NCI-H526 treated with DMSO at 0.1 percent for 48 hours (cell line): ENCODE measurements at places on chromosomes 2 and 18.

DNA sequence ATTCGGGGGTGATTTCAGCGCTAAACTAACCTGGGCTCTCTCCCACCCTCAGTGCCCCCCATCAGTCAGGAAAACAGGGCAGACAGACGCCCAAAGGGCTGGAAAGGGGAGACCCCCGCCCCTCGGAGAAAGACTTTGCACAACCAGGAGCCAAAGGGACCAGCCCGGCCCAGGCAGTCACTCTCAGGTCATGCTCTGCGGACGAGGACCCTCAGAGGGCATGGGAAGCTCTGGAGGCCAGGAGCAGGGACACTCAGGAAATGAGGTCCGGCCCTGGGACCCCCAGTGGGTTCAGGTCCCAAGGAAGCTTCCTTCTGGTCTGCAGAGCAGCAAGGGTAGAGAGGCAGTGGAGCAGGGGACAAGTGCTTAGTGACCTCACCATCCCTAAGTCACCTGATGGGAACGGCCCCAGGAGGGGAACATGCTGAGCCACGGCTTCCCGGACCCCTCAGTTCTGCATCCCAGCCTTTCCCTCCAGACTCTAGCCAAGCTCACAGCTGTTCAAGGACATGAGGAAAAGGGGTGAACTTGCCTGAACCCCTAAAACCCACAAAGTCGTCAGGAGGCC is 88.0 kb upstream of the GPC1 start:
- DNase-seq: no peak

GRCh38 chr2:96271995-96272394 is 6.0 kb downstream of the CIAO1 start:
- DNase-seq: no peak

DNA sequence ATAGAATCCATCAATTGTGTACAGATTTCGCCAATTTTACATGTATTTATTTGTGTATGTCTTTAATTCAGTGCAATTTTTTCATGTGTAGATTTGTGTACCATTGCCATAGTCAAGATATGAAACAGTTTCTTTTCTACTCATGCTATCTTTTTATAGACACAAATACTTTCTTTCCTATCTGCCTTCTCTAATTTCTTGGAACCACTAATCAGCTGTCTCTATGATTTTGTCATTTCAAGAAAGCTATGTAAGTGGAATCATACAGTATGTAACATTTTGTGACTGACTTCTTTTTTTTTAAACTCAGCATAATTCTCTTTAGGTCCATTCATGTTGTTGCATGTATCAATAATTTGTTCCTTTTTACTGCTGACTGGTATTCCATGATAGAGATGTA is 33.3 kb downstream of the KIAA1328 start:
- DNase-seq: no peak

DNA sequence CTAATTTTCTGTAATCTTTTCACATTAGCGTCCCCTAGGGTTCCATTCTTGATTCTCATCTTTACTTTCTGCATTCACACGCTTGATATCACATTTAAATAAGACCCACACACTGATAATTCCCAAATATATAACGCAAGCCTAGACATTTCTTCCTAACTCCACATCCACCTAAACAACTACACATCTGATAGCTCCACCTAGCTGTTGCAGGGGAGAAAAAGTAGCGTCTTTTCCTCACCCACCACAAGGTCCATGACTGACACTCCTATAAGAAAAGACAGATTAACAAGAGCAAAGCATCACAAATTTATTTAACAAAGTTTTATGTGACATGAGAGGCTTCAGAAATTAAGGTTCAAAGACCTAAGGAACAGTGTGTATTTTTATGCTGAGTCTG is 862.2 kb upstream of the DDX18 start:
- peak; percentile 1 for DNase-seq

- DNase-seq: no peak
Measured at GRCh38 chr2:226488034-226488433, 311.6 kb downstream of the IRS1 start.

DNA sequence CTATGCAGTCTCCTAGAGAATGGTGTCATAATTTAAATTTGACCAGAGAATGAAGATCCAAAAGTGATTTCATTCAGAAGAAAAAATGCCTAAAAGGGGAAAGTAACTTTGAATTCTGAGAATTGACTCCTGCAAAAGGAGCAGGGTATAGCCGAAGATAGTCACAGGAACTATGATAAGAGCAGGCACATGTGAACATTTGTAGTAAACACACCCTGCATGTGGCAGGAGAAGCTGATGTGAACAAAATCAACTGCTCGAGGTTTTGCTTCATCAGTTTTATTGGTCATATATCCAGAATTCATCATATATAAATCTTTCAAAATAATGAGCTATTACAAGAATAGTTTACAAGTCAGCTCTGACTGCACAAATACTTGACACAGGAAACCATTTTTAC is 14.0 kb downstream of the MCFD2 start:
- DNase-seq: no peak

DNA sequence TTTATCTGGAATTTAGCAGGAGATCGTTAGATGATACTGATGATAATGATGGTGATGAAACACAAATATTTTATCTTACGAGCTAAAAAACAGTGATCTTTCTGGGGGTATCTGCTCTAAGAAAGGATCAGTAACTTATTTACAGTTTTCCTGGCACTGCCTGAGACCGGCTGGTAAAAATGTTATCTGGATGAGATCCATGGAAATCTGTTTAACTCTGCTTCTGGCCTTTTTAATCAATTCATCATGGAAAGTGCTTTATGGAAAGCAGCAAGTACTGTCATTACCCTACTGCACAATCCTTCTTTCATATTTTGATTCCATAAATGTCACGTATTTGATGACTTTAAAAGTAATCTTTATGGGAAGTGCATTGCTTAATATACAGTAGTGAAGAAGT is 612.7 kb upstream of the GCFC2 start:
- DNase-seq: no peak

DNA sequence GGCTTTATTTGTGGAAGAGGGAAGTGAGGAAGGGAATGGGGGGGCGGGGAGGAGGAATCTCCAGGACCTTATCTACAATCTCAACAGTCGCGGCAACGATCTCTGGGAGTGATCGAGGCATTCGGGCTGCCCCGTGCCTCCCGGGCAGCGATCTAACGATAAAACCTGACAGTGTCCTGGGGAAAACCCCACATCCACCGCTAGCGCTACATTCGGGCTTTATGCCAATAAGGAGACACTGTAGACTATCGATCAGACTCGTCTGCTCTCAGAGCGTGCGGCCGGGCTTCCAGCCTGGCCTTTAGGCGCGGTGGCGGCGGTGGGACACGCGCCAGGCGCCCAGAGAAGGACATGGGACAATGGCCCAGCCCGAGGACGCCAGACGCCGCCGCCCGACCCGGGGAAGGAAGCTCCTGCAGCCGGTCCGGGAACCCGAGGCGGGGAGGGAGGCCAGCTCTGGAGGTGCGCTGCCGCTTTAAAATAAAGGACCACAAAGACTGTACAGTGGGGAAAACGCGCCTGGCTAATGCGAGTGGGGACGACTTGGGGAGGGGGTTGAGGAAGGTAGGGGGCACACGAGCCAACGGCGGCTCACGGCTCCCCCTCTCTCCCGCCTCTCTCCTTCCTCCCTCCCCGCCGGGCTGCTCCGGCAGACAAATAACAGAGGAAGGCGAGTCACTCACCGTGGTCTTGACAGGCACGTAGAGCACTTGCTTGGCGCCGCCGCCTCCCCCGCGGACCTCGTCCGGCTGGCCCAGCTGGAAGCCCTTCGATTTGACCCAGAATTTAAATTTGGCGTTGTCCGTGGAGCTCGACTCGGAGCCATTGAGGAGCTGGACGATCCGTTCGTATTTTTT is 2.2 kb downstream of the NOL4 start:
- DNase-seq: peak; percentile 56

DNA sequence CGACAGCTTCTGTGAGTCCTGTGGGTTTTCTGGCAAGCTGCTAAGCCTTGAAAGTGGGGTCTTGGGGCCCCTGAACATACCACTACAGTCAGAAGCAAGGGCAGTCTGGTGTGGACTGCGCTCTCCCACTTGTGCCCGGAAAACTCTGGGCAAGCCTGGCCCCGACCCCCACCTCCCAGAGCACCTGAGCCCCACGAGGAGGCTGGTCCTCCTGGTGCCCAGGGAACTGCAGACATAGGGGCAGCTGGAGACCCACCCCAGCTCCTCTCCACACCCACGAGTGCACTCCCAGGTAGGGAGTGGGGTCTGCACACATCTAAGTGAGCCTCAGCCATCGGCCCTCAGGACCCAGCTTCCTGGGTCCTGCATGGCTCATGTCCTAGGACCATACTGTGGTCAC is 16.2 kb upstream of the GPC1 start:
- no peak for DNase-seq

GRCh38 chr2:202002381-202002780 is 31.3 kb upstream of the FZD7 start:
- DNase-seq: no peak

GRCh38 chr2:83224591-83225200 is 1234.4 kb downstream of the SUCLG1 start:
- no peak for DNase-seq
